ENCODE measurements at places on chromosomes 5 and 9. TPM values are rescaled to one million over a fixed set of nuclear protein-coding genes. Genes with fewer than 3 reads are reported as not detected.
A peak's percentile ranks its signal among the peaks of the same experiment; 100 is the strongest.

DNA sequence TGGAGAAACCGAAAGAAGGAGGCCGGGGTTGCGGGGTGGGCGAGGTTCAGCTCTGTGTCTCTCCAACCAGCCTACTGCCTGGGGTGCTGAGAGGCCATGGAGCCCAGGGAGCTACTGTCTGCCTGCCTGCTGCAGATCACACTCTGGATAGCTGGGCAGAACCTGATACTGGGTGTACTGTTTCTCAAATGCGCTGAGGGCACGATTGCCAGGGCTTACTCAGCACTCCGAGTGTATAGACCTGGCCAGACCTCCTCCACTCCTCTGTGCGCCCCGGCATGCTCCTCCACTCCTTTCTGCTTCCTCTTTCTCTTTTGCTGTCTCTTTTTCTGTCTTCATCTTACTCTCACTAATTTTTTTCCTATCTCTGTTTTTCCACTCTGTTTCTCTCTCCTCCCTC is 215.1 kb downstream of the PAPPA start:
- no peaks in the 10 kb centered on the region for H3K4me1 ChIP-seq
- H3K36me3 ChIP-seq, result no peaks in the 10 kb centered on the region
- H3K27ac ChIP-seq, result no peak overlapping the region
- H3K4me3 ChIP-seq, result no peak overlapping the region
- DNase-seq, result no peak

The NSMF gene
- 116 TPM for total RNA-seq

GRCh38 chr5:108588323-108588722 is 159.4 kb upstream of the FER start:
- H3K4me3 ChIP-seq, result no peak overlapping the region
- no peaks in the 10 kb centered on the region for H3K36me3 ChIP-seq
- DNase-seq, result no peak
- H3K4me1 ChIP-seq, result no peaks in the 10 kb centered on the region

GRCh38 chr9:76365028-76365427 is 29.2 kb downstream of the RFK start:
- H3K36me3 ChIP-seq, result no peaks in the 10 kb centered on the region
- no peaks in the 10 kb centered on the region for H3K4me1 ChIP-seq
- DNase-seq, result no peak
- H3K4me3 ChIP-seq, result no peak overlapping the region

GRCh38 chr5:57172466-57173318 is 1.2 kb upstream of the GPBP1 start:
- peak overlapping the region; percentile 95 for H3K27ac ChIP-seq
- H3K4me3 ChIP-seq, result peak overlapping the region; percentile 88
- H3K27me3 ChIP-seq, result no peaks in the 10 kb centered on the region
- peaks cover 29% of the 10 kb centered on the region for H3K36me3 ChIP-seq
- H3K4me1 ChIP-seq, result peaks cover 9% of the 10 kb centered on the region
- DNase-seq, result peak; percentile 36

The DMRT3 gene
- not detected for total RNA-seq

DNA sequence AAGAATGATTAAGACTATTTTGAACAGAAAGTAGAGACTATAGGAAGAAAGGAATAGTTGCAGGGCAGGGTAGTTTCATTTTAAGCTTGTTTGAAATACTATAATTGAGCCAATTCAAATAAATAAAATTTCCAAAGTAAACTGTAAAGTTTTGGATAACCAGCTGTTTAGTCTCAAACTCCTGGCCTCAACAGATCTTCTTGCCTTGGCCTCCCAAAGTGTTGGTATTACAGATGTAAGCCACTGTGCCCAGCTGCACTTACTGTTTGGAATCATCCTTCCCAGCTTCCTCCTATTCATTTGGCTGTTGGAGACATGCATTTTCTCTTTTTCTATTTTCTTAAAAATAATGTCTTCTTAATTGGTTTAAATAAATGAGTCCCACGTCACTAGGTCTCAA is 231.0 kb downstream of the NNT start:
- no peaks in the 10 kb centered on the region for H3K4me1 ChIP-seq
- H3K36me3 ChIP-seq, result no peaks in the 10 kb centered on the region
- no peak overlapping the region for H3K4me3 ChIP-seq
- no peak for DNase-seq
- no peak overlapping the region for H3K27ac ChIP-seq

GRCh38 chr5:15334551-15335266 is 165.3 kb upstream of the FBXL7 start:
- no peaks in the 10 kb centered on the region for H3K4me1 ChIP-seq
- H3K4me3 ChIP-seq, result no peak overlapping the region
- DNase-seq, result no peak
- H3K36me3 ChIP-seq, result no peaks in the 10 kb centered on the region

DNA sequence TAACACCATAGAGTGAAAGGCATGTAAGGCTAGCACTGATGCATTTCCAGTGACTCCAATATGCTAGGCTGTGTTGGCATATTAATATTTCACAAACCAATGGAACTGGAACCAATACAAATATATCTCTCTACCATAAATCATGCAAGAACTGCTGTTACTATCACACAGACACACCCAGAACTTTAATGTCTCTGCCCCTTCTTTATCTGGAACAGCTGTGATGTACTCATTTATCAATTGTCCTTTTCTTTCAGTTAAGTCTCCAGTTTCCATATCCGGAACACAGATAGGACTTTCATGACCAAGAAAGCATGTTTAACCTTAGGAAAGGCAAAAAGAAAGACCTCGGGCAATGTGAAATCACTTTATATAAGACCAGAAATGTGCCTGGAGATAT is 70.3 kb downstream of the SPTLC1 start:
- no peak overlapping the region for H3K27ac ChIP-seq
- H3K4me3 ChIP-seq, result no peak overlapping the region
- H3K36me3 ChIP-seq, result peaks cover 71% of the 10 kb centered on the region
- no peaks in the 10 kb centered on the region for H3K27me3 ChIP-seq

The FGF10 gene
- total RNA-seq, result not detected

- no peak overlapping the region for H3K27ac ChIP-seq
- DNase-seq, result no peak
- H3K4me1 ChIP-seq, result peaks cover 16% of the 10 kb centered on the region
- H3K27me3 ChIP-seq, result no peaks in the 10 kb centered on the region
- no peak overlapping the region for H3K4me3 ChIP-seq
Observed at GRCh38 chr5:139186752-139187326, 11.3 kb downstream of the SIL1 start.

- no peak for DNase-seq
- no peaks in the 10 kb centered on the region for H3K4me1 ChIP-seq
- no peak within 1 kb of the TSS for H3K27ac ChIP-seq
- no peaks in the 10 kb centered on the region for H3K27me3 ChIP-seq
Observed at GRCh38 chr5:156963125-156963524, at the start of gene TIMD4. Gene TIMD4 (minus strand): TSS chr5:156963226. CDS start chr5:156963198, 28 bp downstream.

DNA sequence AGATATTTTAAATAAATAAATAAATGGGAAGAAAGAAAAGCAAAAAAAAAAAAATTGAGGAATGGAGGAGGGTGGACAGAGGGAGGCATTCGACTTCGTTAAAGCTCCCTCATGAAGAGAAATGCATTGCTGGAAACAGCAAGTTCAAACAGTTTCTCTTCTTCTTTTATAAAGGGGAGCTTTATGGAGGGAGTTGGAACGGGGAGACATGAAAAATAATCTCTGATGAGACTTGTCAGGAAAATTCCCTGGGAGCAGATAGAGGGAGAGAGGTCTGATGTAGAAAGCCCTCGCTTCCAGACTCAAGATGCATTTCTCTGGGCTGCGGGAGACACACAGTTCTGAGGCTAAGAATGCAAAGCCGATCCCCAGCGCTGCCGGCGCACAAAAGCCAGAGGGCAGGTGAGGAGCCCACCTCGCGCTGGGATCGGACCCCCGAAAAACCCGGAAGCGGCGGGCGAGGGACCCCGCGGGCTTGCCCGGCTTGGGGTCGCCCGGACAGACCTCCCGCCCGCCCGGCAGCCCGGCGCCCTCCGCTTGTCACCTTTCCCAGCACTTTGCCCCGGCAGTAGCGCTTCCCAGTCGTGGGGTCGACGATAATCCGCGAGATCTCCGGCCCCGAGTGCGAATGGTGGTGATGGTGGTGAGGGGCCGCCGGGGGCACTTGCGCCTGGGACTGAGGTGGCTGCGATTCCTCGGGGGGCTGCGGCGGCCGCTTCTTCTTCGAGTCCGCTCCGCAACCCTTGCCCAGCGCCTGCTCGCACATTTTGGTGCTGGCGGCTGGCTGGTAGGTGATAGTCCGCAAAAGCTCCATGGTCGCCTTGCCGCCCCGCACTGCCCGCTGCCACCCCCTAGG is 512 bp downstream of the PLK2 start:
- peak overlapping the region; percentile 71 for H3K4me3 ChIP-seq
- no peak overlapping the region for H3K27ac ChIP-seq
- no peaks in the 10 kb centered on the region for H3K36me3 ChIP-seq
- peaks cover 10% of the 10 kb centered on the region for H3K27me3 ChIP-seq

The IFNA21 gene
- total RNA-seq, result not detected

- H3K4me3 ChIP-seq, result no peak overlapping the region
- peaks cover 9% of the 10 kb centered on the region for H3K27me3 ChIP-seq
- no peak for DNase-seq
- peaks cover 6% of the 10 kb centered on the region for H3K4me1 ChIP-seq
- H3K36me3 ChIP-seq, result no peaks in the 10 kb centered on the region
Observed at GRCh38 chr9:136771907-136772415, 7.6 kb upstream of the LCN15 start.

The ISL1 gene
- total RNA-seq, result not detected

GRCh38 chr9:119322184-119322583 is 47.1 kb downstream of the BRINP1 start:
- DNase-seq, result no peak
- no peaks in the 10 kb centered on the region for H3K27me3 ChIP-seq
- H3K4me1 ChIP-seq, result no peaks in the 10 kb centered on the region
- no peak overlapping the region for H3K4me3 ChIP-seq

DNA sequence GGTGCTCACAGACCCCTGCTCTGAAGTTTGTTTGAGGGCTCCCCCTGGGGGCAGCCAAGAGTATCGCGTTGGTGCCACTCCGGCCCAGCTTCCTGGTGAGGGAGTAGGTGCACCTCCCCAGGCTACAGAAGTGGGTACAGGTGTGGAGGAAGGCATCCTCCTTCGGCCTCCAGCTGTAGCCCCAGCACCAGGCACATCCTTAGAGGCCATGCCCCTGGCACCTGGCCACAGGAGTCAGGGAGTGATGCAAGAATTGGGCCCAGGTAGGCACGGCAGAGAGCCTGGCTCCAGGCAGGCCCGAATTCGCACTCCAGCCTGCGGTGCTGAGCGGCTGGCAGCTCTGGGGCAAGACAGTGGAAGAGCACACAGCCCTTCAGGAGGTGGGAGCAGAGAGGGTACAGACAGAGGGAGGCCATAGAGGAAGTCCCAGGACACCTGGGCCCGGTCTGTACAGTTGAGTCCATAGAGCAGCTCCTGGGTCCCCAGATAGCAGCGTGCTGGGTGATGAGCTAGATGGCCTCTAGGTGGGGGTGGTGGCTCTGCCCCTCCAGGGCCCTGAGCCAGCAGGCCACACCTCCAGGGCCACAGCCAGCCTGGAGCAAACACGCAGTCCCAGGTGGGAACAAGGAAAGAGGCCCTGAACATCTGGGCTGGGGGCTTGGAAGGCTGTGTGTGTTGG is 2.4 kb downstream of the SAPCD2 start:
- peak overlapping the region; percentile 33 for H3K4me3 ChIP-seq
- H3K36me3 ChIP-seq, result peaks cover 3% of the 10 kb centered on the region
- peaks cover 1% of the 10 kb centered on the region for H3K27me3 ChIP-seq
- H3K27ac ChIP-seq, result no peak overlapping the region
- peak; percentile 89 for DNase-seq
- peaks cover 7% of the 10 kb centered on the region for H3K4me1 ChIP-seq

Data from activated CD8-positive, alpha-beta T cell treated with anti-CD3 and anti-CD28 coated beads for 36 hours (primary cell).